ENCODE measurements at places on chromosomes 6 and 20.

DNA sequence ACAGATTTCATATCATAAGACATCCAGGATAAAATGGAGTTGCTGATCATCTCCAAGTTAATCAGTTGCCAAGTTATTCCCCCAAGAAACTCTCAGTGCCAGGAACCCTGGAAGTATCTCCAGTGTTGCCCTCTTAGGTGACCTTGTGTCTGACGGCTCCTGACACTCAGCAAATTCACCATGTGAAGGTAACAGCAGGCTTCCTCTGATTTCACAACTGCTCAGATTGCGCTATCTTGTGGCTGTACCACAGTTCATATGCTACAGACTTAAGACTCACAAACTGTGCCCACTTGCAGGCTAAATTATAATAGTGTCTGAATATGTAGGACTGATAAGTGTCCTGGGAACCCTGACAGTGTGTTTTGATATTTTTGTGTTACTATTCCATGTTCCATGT is 186.6 kb upstream of the OPRM1 start:
- no peak for DNase-seq

DNA sequence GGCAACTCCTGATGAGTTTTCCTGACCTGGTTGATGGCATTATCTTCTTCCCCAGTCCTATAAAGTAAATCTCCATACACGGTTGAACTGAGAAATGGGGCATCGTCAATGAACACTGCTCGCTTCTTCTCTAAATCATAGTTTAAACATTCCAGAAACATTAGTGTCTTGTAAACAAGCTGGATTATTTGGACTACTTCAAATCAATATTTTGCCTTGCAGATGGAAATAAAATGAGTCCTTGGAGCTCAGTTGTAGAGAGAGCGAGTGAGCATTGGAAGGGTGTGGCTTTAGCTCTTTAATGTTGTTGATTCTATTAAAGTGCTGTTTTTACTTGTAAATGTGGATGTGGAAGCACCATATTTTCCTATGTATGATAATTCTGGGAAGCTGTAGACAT is 18.4 kb downstream of the C6orf89 start:
- DNase-seq: no peak

- DNase-seq: no peak
These were observed 5.2 kb downstream of the TOX2 start for GRCh38 chr20:43919686-43920403.

DNA sequence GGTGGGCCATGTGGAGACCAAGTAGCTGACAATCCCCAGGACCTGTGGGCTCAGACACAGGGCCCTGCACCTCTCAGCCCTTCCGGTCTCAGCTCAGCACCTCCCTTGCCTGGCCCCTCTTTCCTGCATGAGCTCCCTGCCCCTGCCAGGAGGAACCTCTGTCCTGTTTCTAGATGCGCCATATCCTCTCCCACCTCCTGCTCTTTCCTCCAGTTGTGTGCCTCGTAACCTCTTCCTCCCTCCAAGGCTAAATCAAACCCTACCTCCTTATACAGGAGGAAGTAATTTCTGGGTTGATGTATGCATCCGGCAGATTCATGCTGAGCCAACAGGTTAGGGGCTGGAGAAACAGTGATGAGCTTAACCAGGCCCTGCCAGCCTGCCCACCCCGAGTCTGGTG is 30.9 kb downstream of the ITPR3 start:
- no peak for DNase-seq

DNA sequence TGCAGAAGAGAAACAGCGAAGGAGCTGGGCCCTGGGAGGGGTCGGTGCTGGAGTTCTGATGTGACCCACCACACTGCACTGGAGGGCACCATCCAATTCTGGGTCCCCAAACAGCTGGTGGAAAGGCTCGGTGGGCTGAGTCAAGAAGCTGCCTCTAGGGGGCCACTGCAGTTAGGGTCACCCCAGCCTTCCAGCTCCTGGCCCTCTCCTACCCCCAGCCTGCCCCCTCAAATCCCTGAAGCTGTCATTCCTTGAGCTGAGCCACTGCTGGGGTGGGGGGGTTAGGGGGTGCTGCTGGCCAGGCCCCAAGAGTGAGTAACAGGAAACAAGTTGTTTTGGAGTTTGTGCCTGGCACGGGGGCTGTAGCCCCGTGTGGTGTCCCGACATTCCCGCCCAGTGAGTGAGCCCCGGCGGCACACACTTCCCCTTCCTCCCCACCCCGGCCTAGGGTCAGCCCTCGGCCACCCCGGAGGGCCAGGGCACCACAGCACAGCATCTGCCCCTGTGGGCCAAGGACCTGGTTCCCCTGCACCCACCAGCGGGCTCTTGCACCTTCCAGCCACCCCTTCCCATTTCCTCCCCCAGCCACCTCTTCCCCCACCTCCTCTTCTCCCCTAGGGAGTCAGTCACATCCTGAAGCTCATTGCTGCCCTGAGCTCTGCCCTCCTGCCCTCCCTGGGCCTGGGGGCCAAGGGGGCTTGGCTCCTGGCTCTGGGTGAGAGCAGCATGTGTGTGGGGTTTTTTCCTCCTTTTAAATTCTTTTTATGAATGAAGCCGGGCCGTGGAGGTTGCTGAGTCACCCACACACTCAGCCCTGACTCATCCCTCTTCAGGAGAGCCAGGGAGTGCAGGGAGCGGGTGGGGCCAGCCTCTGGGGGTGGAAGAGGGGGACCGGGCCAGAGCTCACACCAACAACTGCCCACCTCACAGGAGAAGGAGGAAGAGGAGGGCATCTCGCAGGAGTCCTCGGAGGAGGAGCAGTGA is 4.6 kb downstream of the SMIM29 start:
- DNase-seq: no peak

GRCh38 chr6:14008809-14009208 is 84.1 kb downstream of the RNF182 start:
- no peak for DNase-seq

DNA sequence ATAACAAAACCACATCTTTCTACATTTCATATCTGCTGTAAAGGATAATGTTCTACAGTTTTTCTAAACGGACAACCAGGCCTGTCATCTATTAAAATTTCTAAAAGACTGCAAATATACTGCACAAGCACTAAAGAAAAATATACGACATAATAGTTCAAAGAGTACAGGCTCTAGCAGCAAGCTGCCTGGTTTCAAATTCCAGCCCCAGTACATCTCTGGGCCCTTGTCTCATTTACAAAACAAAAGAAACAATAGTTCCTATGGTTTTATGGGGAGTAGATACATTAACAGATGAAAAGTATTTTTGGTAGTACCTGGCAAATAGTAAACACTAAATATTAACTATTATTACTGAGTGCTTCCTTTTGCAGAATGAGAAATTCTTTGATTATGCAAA is 24.1 kb downstream of the DEK start:
- DNase-seq: no peak

GRCh38 chr6:29829766-29830165 is 2.1 kb downstream of the HLA-G start:
- DNase-seq: no peak

DNA sequence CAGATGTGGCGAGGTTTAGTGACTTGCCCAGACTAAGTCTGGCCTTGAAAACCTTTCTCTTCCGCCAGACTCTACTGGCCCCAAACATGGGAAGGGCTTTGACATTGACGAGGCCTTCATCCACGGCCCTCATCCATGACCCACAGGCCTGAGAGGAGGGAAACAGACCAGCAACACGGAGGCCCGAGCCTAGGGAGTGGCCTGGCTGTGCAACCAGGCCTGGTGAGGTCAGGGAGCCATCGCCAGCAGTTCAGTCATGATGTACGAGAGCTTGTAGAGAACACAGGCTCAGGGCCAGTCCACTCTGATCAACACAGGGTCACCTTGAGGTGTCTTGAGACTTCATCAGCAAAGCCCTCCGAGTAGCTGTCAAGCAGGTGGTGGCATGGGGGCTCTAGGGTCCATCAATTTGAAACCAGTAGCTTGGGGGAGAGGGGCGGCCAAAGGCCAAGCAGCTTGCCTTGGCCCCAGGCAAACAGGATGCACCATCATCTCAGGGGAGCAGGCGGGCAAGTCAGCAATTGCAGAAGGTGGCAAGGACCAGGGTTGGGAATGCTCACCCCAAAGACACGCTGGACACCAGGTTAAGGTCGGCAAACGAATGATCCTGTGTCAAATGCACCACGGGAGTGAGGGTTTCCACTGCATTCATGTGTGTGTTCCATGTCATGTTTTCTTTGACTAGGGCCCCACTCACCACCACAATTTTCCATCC is 36.1 kb downstream of the GFOD1 start:
- no peak for DNase-seq

GRCh38 chr20:12012241-12013222 is 94.8 kb downstream of the BTBD3 start:
- DNase-seq: no peak

- no peak for DNase-seq
These were observed 94.5 kb upstream of the TRAF3IP2 start for GRCh38 chr6:111700135-111700690.

DNA sequence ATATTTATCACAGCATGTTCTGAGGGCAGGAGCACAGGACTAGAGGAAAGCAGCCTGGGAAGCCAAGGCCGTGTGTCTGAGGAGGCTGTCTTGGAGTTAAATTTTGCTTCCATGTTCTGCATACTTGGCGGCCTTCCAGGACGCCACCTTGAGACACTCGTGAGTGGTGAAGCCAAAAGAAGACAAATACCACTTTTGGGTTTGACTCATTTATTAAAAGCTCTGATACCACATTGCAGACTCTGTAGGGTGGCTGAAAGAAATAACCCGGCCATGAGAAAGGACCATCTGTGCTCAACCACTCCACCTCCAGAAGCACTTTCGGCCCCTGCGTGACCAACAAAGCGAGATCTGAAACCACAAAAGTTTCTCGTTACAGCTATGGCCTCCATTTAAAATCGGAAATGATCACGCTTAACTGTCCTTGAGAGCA is 120.0 kb downstream of the TMEM242 start:
- no peak for DNase-seq

- no peak for DNase-seq
These were observed 45.8 kb upstream of the PAK5 start for GRCh38 chr20:9884666-9885065.

DNA sequence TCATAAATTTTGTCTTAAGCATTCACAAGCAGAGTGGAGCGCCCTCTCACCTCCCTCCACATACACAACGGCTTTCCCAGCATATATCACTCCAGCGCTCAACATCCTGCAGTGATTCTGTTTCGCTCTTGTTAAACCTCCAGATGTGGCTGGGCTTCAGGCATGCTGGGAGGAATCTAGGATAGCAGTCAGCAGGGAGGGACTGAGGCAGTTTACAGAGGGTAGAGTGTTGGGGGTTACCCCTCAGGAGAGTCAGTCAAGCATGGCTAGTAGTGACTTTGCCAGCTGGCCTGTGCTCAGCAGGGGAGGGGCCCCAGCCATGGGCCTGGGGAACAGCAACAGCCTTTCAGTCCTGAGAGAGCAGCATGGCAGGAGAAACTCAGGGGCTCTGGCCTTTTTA is 161.4 kb upstream of the FLRT3 start:
- no peak for DNase-seq

GRCh38 chr6:110020888-110021287 is 42.8 kb downstream of the GPR6 start:
- DNase-seq: no peak

GRCh38 chr6:129695373-129696027 is 14.5 kb downstream of the ARHGAP18 start:
- no peak for DNase-seq
